ENCODE measurements at places on chromosomes 11 and 22.
A peak's percentile ranks its signal among the peaks of the same experiment; 100 is the strongest.

DNA sequence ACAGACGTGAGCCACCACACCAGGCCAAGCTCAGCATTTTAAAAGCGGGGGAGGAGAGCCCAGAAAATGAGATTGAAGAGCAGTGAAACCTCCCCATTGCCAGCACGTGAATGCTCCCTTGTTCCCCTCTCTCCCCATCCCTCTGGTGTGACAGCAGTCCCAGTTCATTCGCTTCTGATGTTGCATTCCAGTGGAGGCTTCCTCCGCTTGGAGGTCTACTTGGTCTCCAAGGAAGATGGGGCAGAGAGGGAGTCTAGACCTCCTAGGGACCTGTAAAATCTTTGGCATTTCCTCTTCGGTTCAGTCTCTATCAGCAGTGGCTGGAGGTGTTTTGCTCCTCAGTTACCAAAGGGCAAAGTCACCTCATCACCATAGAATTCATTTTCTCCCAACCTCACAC, 30.2 kb upstream of the EP300 start:
- DNase-seq: no peak

GRCh38 chr11:94860333-94860732, 92.2 kb downstream of the AMOTL1 start:
- no peak for DNase-seq

DNA sequence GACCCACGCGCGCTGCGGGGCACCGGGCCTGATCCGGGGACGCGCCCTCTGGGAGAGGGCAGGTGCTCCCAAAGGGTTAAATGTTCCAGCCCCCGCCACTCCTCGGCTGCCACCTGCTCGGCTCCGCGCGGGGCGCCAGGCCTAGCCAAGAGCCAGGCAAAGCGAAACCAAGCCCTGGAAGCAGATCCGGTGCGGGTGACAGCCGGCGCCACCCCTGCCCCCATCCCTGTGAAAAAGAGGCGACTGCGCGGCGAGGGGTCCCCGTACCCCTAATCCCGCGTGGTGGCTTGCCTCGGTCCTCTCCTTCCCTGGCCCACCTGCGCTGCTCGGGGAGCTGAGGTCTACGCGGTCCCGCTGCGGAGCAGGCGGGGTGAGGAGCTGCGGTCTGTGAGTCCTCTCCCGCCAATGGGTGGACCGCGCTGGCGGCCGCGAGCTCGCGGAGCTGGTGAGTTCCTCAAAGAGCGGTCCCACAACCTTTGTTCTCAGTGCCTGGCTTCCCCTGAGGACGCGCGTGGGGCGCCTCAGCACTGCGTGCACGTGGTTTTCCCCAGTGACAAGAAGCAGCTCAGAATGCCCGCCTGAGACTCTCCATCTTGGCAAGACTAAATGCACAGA, at the start of gene ME3:
TSS of gene ME3 (minus strand) at position 610 of the 615 bp plus-strand sequence.
- DNase-seq: peak; percentile 77

- DNase-seq: no peak
Measured at GRCh38 chr22:19064354-19065054, 57.7 kb downstream of the DGCR2 start.

- DNase-seq: no peak
Measured at GRCh38 chr11:95398437-95399112, 167.6 kb upstream of the SESN3 start.

- no peak for DNase-seq
Measured at GRCh38 chr22:27212102-27212501, 554.7 kb downstream of the MIAT start.

DNA sequence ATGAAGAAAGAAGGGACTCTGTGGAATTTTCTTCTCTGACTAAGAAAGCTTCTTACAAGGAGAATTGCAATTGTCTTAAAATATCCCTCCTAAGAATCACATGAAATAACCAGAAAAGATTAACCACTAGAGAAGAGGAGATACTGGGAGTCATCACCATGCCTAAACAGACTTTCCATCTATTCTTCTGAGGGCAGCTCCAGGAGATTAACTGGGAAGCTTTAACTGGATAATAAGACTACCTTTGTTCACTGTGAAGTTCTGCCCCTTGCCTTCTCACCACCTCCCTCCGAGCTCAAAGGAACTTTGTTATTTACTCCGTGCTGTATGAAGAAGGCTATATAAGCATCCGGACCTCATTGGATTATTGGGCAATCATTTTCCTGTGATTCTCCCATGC, 24.5 kb upstream of the MMP7 start:
- no peak for DNase-seq

DNA sequence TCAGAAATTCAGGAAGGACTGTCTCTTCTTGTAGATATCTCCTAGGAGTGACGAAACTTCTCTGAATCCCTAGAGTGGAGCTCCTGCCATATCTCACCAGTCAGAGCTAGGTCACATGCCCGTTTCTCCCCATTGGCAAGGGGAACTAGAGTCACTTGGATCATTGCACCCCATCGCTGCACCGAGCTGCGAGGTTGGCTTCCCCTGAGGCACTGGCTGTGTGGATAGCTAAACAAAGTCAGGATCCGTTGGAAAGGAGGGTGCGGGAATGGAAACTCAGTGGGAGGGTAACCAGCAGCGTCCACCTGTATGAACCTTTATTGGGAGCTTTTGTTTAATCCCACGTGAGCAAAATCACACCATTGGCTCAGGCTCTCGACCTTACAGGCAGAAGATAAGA, 283.8 kb downstream of the BRD1 start:
- no peak for DNase-seq

GRCh38 chr11:86459682-86460460, 85.2 kb downstream of the CCDC81 start:
- peak; percentile 97 for DNase-seq

DNA sequence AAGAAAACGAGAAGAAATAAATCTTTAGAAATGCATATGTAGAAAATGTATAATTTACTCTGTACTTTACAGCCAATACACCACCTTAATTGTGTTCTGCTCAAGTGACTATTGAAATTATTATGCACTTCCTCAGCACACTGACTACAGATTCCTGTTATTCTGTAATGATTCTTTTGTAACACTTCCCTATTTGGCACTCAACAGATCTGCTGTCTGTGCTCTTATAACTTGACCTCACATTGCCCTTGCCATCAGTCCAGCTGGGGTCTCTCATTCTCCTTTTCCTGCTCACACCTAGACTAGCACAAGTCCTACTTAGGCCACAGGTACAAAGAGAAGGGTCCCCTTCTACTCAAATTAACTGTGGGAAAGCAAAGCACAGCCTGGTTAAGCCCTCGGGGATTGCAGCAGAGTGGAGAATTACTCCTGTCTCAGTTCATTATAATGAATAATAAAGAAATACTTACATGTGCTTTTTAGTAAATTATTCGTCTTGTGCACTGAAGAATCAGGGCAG, 860.4 kb downstream of the OPCML start:
- DNase-seq: no peak

DNA sequence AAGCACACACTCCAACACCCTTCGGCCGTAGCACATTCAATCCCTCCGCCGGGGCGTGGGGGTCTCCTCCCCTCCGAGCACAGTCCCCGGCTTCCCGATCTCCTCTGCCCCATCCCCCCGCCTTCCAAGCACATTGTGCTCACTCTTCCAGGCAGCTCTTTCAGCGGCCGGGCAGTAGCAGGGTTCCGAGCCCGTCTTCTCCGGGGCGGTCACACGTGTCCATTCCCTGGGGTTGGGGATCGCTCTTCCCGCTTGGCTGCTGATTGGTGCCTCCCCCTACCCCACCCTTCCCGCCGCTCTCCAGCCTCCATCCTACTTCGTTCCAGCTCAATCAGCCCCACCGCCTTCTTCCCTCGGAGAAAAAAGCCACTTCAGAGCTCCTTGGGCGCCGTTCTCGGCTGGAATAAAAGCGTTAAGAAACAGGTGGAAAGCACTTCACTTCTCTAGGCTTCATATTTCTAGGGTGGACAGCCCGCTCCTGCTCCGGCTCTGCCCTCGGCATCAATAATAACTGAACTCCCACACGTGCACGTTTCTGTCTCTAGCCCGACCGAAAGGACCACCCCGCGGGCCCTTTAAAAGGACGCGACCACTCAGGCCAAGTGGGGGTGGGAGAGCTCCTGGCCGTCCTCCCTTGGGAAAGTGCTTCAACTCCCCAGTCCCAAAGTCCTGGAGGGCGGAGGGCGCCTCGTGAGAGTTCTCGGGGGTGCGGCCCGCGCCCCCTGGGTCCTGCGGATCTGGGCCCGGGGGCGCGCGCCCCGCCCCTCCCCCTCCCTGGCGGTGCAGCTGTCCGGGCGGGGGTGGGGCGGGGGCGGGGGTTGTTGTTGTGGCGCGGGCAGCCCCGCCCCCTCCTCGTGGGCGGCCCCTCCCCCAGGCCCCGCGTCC, 464 bp upstream of the CECR2 start:
- peak; percentile 89 for DNase-seq

GRCh38 chr11:128400382-128401203, 186.8 kb downstream of the ETS1 start:
- DNase-seq: no peak

Data from thyroid gland (tissue), 4 donors.